ENCODE measurements at places on chromosomes 2 and 18.

DNA sequence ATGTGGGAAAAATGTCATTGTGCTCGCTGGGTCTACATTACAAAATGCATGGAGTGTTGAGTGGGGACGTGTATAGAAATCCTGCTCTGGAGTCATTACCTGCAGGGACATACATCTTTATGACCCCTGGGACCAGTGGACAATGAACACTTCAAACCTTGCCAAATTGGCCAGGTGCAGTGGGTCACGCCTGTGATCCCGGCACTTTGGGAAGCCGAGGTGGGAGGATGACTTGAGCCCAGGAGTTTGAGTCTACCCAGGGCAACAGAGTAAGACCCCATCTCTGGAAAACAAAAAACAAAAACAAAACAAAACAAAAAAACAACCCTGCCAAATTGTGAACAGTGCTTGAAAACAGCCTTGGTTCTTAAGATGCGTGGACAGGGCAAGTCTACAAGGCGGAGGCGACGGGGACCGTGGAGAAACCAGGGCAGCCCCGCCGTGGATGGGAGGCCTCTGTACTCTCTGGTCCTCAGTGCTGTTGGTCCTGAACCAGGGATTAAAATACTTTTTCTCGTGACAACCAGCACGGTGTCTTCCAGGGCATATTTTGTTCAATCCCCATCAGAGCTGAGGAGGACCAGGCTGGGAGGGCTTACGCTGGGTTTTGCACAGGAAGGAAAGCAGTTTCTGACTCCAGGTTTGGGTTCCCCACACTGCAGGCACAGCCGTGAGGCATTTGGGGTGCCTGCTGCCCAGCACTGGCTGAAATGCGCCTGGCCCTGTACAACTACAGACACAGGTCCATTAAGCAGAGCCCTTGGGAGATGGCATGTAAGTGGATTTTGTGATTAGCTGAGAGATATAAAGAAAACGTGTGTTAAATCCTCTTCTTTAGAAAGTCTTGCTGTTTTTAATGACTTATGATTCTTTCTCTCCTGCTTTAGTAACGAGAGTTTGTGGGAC, 13.7 kb downstream of the COLEC11 start:
- DNase-seq, result no peak

DNA sequence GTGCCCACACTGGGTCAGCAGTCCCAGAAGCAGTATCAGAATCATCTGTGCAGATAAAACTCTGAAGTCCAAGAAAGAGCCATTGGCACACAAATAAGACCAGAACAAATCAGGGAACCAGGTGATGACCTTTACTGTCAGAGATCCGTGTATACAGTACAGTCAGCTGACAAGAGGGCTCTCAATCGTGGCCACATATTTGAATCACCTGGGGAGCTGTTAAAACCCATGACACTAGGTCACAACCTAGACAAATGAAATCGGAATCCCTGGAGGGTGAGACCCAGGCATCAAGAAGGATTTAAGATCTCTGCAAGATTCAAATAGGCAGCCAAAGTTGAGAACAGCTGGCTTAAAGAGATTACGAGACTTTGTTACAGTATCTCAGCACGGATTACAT, 807.1 kb downstream of the RNF144A start:
- no peak for DNase-seq

- no peak for DNase-seq
Measured at GRCh38 chr2:235563056-235563910, 69.4 kb downstream of the AGAP1 start.

DNA sequence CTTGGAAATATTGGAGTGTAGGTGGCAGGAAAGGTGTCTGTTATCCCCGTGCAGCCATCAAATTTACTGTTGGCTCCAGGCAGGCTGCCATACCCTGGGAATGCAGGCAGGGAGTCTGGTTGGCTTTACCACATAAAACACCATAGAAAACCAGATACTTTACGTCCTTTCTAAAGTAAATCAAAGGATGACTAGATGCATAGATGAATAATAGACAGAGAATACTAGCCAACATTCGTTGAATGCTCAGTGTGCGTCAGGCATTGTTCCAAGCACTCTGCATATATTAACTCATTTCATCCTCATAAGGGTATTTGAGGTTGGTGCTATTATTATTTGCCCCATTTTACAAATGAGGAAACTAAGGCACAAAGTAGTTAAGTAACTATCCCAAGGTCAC, 65.2 kb downstream of the VSNL1 start:
- DNase-seq, result no peak

- DNase-seq, result no peak
Measured at GRCh38 chr2:220795705-220796104, 776.4 kb downstream of the EPHA4 start.

- DNase-seq, result no peak
Measured at GRCh38 chr2:53103679-53104078, 663.9 kb upstream of the CHAC2 start.

Measured in AG08395 (cell line).